Effector memory CD4-positive, alpha-beta T cell (primary cell): ENCODE measurements at places on chromosomes 5 and 9.

GRCh38 chr5:141223112-141223783 is at the start of gene PCDHB14:
Gene PCDHB14 (plus strand): TSS chr5:141223343. CDS start chr5:141223506, 163 bp downstream.
- H3K27ac ChIP-seq: no peak within 1 kb of the TSS
- H3K36me3 ChIP-seq: no peaks in the 10 kb centered on the region
- H3K27me3 ChIP-seq: peaks cover 11% of the 10 kb centered on the region

DNA sequence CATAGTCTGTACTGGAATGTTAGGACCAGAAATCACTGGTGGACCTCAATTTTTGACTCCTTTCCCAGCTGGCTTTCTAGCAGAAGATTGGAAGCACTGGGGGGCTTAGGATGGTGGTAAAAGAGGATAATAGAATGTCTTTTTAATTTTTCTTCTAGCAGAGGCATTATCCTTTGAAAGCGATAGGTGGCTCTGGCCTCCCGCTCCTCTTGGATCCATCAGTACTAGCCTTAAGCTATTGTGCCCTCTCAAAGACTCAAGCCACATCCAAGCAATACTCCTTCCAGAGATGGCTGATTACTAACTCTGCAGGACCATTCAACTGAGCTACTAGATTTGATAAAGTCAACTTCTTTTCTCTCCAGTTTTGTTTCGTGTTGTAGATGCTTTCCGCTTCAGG is 610.6 kb downstream of the CDH12 start:
- no peaks in the 10 kb centered on the region for H3K27me3 ChIP-seq
- DNase-seq: no peak
- no peak overlapping the region for H3K27ac ChIP-seq
- H3K4me1 ChIP-seq: no peaks in the 10 kb centered on the region

GRCh38 chr9:95226921-95227320 is 90.6 kb downstream of the FANCC start:
- H3K4me3 ChIP-seq: no peak overlapping the region
- no peak overlapping the region for H3K27ac ChIP-seq
- H3K36me3 ChIP-seq: no peaks in the 10 kb centered on the region
- H3K27me3 ChIP-seq: no peaks in the 10 kb centered on the region

DNA sequence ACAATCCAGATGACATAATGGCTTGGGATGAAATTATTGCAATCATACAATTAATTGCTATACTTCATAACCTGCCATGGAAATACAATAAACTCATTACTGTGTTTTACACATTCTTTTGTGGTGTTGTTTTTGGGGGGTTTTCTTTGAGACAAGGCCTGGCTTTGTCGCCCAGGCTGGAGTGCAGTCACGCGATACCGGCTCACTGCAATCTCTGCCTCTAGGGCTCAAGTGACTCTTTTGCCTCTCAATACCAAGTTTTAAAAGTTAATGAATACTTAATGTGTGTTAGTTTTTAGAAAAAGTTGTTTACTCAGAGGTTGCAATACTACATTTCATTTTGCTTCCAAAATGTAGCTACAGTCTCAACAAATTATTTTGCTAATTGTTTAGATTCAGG is 598.4 kb downstream of the CHSY3 start:
- H3K4me1 ChIP-seq: no peaks in the 10 kb centered on the region
- H3K27me3 ChIP-seq: no peaks in the 10 kb centered on the region
- no peak overlapping the region for H3K27ac ChIP-seq

GRCh38 chr9:135289081-135289491 is 190.5 kb upstream of the PPP1R26 start:
- no peak for DNase-seq
- no peaks in the 10 kb centered on the region for H3K4me1 ChIP-seq
- H3K4me3 ChIP-seq: no peak overlapping the region
- H3K36me3 ChIP-seq: no peaks in the 10 kb centered on the region
- H3K27me3 ChIP-seq: no peaks in the 10 kb centered on the region
- H3K27ac ChIP-seq: no peak overlapping the region

DNA sequence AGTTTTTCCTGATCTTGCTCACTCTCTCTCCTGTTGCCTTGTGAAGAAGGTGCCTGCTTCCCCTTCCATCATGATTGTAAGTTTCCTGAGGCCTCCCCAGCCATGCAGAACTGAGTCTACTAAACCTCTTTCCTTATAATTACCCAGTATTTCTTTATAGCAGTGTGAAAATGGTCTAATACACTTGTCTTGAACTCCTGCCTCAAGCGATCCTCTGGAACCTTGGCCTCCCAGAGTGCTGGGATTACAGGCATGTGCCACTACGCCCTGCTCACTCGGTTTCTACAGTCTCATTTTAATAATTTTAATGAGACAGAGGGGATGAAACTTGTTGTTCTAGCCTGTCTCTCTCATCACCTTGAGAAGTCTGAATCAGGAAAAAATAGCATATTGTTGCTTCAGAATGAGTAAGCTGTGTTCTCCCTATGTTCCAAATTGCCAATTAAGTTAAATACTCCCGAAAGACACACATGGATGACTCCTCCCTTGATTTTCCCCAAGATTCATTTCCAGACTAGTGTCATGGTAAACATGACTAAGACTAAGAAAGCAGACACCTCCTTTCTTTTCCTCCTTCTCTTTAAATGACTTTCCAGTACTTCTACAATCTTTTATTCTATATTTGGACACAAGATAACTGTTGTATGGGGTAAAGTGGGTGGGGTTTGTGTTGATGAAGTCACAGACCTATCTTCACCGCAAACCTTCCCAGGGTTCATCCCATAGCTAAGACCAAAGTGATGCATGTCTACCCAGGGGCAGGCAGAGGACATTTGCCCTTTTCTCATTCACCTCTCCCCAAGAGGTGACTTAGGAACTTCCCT is 7.8 kb upstream of the DNAJC18 start:
- no peak overlapping the region for H3K4me3 ChIP-seq
- H3K4me1 ChIP-seq: peaks cover 17% of the 10 kb centered on the region
- no peak overlapping the region for H3K27ac ChIP-seq
- no peak for DNase-seq
- no peaks in the 10 kb centered on the region for H3K36me3 ChIP-seq

DNA sequence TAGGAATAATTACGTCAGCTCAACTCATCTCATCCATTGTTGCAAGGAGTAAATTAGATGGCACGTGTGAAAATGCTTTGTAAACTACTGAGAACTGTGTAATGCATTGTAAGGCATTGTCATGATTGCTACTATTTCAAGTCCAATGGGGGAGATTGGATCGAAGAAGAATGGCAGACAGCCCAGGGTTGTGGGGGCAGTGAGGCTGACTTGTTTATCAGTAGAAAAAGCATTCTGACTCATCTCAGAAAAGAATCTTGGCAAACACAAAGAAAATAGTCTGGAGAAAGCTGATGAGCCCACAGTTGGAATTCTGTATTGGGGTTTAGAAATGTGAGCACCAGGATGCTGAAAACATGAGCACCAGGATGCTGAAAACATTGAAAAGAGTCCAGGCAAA is 28.0 kb upstream of the DAP start:
- DNase-seq: no peak
- H3K4me1 ChIP-seq: no peaks in the 10 kb centered on the region
- no peaks in the 10 kb centered on the region for H3K36me3 ChIP-seq

- no peak overlapping the region for H3K27ac ChIP-seq
- H3K27me3 ChIP-seq: no peaks in the 10 kb centered on the region
- no peak for DNase-seq
- H3K4me3 ChIP-seq: no peak overlapping the region
- no peaks in the 10 kb centered on the region for H3K4me1 ChIP-seq
- H3K36me3 ChIP-seq: no peaks in the 10 kb centered on the region
Observed at GRCh38 chr5:143056339-143056704, 286.1 kb downstream of the ARHGAP26 start.

GRCh38 chr9:6843742-6844141 is 86.0 kb downstream of the KDM4C start:
- no peak for DNase-seq
- no peak overlapping the region for H3K4me3 ChIP-seq
- no peaks in the 10 kb centered on the region for H3K4me1 ChIP-seq
- peaks cover 6% of the 10 kb centered on the region for H3K36me3 ChIP-seq
- no peak overlapping the region for H3K27ac ChIP-seq

DNA sequence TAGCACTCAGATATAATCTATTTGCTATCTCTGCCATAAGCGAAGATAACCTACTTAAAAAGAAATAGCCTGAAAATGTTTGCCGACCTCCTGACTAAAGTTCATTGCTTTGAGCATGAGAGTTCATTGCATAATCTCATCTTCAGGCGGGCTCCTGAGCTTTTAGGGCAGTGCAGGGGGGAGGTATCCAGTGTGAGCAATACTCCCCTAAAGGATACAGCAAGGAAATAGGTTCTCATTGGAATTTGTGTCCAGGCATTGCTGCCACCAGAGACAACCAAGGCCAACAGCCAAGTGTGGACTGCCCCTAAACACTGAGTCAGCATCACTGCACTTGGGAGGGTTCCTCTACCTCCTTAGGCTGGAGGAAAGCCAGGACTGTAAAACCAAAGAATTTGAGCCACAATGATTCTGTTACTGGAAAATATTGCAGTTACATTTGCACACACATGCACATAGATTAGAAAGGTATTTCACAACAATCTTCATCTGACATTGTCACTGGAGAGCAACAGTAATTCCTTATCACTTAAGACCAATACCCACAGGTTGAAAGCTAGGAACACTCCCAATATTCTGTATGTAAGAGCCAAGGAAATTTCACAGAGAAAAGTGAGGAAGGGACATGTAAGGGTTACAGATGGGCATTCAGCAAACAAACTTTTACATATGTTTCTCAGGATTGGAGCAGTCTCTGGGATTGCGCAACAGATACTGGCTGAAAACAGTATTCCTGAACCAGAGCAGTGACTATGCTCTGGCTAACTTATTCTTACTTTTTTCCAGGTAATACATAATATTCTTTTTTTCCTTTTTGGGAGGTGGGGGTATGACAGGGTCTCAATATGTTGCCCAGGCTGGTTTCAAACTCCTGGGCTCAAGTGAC is 98.6 kb upstream of the TLE1 start:
- H3K4me3 ChIP-seq: no peak overlapping the region
- no peaks in the 10 kb centered on the region for H3K36me3 ChIP-seq
- no peak overlapping the region for H3K27ac ChIP-seq
- no peak for DNase-seq

DNA sequence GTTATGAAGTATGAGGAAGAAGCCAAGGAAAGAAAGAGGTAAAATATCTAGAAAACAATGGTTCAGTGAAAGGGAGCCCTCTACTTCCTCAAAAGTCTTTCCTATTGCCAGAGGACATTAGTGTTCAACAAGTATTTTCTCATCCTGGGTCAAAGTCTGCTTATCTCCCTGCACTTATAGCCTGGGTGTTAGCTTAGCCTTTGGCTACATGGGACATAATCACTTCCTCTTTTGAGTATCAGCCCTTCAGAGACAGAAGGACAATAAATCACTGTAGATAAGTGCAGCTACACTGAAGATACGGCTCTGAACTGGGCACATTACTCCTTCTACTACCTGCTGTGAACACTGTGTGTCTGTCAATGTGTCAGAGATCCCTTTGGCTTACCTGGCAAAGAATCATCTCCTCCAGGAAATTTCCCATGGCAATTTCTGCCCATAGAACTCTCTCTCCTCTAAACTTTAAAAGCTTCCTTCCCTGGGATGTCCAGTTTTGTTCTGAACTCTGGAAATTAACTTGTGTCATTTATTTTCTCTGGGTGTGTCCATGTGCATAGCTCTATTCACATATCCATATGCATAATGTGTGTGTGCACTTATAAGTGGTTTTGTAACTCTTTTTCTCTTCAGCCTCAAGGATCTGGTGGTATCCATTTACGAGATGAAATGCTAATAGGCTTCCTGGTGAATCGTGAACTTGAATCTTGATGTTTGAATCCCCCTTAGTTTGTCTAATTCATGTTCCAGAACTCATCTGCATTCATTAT is 30.0 kb upstream of the RECK start:
- H3K4me3 ChIP-seq: no peak overlapping the region
- H3K36me3 ChIP-seq: no peaks in the 10 kb centered on the region
- DNase-seq: no peak
- no peaks in the 10 kb centered on the region for H3K4me1 ChIP-seq

DNA sequence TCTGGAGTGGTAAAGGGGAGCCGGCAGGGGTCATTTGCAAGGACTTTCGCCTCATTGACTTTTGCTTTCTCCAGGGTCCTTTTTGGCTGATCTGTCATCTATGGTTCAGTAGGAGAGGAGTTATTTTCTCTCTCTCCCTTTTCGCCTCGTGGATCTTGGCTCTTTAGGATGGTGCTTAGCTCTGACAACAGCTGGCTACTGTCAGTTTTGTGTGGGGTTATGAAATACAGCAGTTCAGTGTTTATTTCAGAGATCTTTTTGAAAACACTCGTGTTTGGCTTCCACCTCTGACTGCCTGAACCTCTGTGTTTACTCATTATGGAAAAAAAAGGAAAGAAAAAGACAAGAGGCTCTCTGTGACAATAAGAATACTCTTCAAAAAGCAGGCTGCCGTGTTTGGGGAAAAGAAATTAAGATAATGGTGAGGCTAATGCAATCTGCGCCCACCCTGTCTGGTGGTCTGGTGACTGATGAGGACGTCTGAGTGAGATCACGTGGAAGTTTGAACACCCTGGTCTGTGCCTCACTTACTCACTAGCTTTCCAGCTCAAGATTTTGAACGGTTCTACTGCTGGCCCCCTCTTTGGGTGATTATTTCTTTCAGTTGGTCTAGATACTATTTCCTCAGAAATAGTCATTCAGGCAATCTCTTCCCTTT is 567.7 kb downstream of the CAAP1 start:
- no peak overlapping the region for H3K27ac ChIP-seq
- DNase-seq: no peak
- no peaks in the 10 kb centered on the region for H3K4me1 ChIP-seq
- H3K27me3 ChIP-seq: no peaks in the 10 kb centered on the region

GRCh38 chr9:82829818-82830217 is 233.1 kb downstream of the RASEF start:
- no peaks in the 10 kb centered on the region for H3K4me1 ChIP-seq
- no peaks in the 10 kb centered on the region for H3K36me3 ChIP-seq
- no peak for DNase-seq
- no peak overlapping the region for H3K27ac ChIP-seq
- H3K27me3 ChIP-seq: no peaks in the 10 kb centered on the region
- no peak overlapping the region for H3K4me3 ChIP-seq

DNA sequence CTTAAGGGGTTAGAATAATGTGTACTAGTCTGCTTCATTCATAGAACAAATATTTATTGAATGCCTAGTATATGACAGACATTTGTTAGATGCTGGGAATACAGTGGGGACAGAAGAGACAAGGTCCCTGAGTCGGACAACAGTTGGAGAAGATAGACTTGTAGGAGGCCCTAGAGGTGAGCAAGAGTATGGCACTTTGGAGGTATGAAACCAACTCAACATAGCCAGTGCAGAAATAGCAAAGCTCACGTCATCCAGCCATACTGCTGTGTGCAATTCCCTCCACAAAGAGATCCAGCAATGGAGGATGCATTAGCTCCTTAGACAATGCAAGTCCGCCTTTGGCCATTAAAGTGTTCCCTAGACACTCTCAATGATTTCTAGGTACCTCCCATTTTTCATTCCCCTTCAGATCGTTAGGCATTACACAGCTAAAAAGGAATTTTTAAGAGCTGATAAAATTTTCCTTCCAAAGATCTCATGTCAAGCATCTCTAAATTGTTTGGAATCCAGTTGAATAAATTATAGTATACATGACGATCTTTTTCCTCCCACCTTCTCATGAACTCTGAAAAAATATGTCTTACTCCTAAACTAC is 1949.6 kb upstream of the WWC1 start:
- no peaks in the 10 kb centered on the region for H3K36me3 ChIP-seq
- no peak overlapping the region for H3K4me3 ChIP-seq
- no peak for DNase-seq
- no peaks in the 10 kb centered on the region for H3K4me1 ChIP-seq
- H3K27me3 ChIP-seq: no peaks in the 10 kb centered on the region
